Body of pancreas (tissue), 4 donors: ENCODE measurements at places on chromosomes 12 and 14.

DNA sequence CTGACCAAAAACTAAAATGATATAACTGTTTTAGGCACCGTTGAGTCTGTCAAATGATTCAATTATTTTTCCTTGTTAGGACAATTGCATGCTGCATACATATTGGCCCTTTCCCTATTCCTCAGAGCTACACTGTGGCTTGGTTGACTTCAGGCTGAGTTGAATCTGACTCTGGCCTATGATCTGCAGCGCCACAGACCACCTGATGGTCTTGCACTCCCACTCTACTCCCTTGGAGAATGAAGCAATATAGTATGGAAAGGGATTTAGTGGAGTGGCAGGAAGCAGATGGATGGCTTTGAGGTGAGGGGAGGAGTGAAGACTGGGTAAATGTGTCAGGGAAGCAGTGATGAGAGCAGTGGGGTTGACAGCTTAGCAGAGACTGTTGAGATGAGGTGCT, 579.0 kb upstream of the STXBP6 start:
- DNase-seq = no peak

GRCh38 chr12:83015390-83016217, 328.9 kb downstream of the TMTC2 start:
- peak; percentile 72 for DNase-seq

- DNase-seq = no peak
Observed at GRCh38 chr12:75975702-75976101, 55.9 kb downstream of the PHLDA1 start.

- peak; percentile 40 for DNase-seq
Observed at GRCh38 chr12:95943330-95943842, at the start of gene AMDHD1. Gene AMDHD1 (plus strand): TSS chr12:95943331. CDS start chr12:95943399, 68 bp downstream.

GRCh38 chr14:89303456-89304435, 113.3 kb downstream of the FOXN3 start:
- DNase-seq = peak; percentile 55

GRCh38 chr12:105318651-105319483, 11.6 kb upstream of the C12orf75 start:
- DNase-seq = no peak

GRCh38 chr12:11958221-11959091, 112.3 kb upstream of the BCL2L14 start:
- DNase-seq = no peak
